ENCODE measurements at places on chromosomes 12 and 14. TPM values are rescaled to one million over a fixed set of nuclear protein-coding genes. Genes with fewer than 3 reads are reported as not detected.
A peak's percentile ranks its signal among the peaks of the same experiment; 100 is the strongest.

Gene SOCS2
- 96.0 TPM for total RNA-seq

Gene C12orf54
- total RNA-seq: not detected

Gene TMCC3
- total RNA-seq: 6.6 TPM

DNA sequence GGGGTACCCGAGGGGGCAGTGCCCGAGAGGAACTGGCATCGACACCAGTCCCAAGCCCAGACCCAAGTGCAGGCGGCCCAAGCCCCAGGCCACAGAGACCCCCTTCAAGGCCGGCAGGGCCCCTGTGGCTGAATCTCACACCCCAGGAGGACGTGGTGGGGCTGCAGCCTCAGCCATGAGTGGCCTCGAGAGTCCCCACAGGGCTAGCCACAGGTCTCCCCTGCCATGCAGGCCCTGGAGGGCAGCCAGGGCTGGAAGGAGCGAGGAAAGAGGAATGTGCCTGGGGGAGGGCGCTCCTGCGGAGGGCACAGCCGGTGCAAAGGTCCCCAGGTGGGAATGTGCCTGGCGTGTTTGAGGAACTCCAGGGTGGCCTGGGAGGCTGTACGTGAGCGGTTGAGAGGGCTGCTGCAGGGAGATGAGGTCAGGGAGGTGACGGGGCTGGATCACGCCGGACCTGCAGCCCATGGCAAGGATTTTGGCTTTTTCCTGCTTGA lies 86.1 kb downstream of the NCOR2 start:
- H3K27me3 ChIP-seq: no peaks in the 10 kb centered on the region
- no peak overlapping the region for H3K4me3 ChIP-seq
- DNase-seq: no peak
- peaks cover 18% of the 10 kb centered on the region for H3K36me3 ChIP-seq
- no peaks in the 10 kb centered on the region for H3K4me1 ChIP-seq
- H3K27ac ChIP-seq: peak overlapping the region; percentile 79

DNA sequence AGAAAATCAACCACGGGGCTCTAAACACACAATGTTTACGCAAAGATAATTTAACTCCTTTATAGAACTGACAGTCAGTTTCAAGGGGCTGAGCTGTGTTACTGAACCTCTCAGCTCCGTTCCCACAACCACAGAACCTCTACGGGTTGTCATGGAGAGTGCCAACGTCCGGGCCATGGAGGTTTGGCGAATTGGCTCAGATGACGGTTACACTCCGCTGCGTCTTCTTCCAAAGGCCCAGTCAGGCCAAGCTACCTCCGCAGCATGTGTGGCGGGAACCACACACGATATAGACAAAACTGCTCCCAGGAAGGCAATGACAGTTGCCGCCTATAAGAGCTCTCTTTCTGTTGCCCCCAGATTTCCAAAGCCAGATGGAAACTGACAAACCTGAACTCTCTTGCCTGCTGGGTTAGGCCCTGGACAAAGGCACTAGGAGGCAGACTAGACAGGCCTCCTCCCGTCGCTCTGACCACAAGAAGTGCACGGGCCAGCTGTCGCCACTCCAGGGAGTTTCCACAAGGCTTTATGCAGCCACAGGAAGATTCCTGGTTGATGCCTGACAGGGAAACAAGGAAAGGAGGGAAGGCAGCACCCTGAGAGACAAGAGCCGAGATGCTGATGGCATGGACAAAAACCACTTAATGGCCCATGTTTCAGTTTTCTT lies 30.3 kb downstream of the CCDC88C start:
- no peaks in the 10 kb centered on the region for H3K27me3 ChIP-seq
- DNase-seq: no peak
- H3K27ac ChIP-seq: peak overlapping the region; percentile 50

GRCh38 chr14:64758691-64759554 lies 54.7 kb downstream of the PLEKHG3 start:
- H3K36me3 ChIP-seq: no peaks in the 10 kb centered on the region
- no peak overlapping the region for H3K4me3 ChIP-seq
- no peak for DNase-seq
- H3K27ac ChIP-seq: peak overlapping the region; percentile 82
- H3K27me3 ChIP-seq: no peaks in the 10 kb centered on the region

DNA sequence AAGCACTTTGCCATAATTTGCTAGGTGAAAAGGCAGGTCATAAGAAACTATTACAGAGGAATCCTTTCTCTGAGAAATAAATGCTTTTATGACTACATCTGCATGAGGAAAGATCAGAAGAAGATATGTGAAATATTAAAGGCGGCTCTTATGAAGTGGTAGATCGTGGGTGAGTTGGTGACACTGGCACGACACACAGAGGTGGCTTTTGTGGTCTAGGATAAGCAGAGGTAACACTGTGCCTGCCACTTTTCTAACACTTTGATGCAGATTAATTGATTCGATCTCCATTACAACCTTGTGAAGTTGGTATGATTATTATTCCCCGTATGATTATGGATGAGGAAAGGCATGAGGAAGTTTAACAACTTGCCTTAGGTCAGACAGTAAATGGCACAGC lies 60.0 kb upstream of the ELK3 start:
- no peaks in the 10 kb centered on the region for H3K27me3 ChIP-seq
- DNase-seq: no peak
- H3K36me3 ChIP-seq: no peaks in the 10 kb centered on the region
- no peak overlapping the region for H3K4me3 ChIP-seq

- no peak for DNase-seq
- H3K36me3 ChIP-seq: no peaks in the 10 kb centered on the region
- H3K4me1 ChIP-seq: no peaks in the 10 kb centered on the region
- no peaks in the 10 kb centered on the region for H3K27me3 ChIP-seq
- H3K4me3 ChIP-seq: no peak overlapping the region
These were observed 156.0 kb upstream of the DIO3 start for GRCh38 chr14:101405171-101405883.

DNA sequence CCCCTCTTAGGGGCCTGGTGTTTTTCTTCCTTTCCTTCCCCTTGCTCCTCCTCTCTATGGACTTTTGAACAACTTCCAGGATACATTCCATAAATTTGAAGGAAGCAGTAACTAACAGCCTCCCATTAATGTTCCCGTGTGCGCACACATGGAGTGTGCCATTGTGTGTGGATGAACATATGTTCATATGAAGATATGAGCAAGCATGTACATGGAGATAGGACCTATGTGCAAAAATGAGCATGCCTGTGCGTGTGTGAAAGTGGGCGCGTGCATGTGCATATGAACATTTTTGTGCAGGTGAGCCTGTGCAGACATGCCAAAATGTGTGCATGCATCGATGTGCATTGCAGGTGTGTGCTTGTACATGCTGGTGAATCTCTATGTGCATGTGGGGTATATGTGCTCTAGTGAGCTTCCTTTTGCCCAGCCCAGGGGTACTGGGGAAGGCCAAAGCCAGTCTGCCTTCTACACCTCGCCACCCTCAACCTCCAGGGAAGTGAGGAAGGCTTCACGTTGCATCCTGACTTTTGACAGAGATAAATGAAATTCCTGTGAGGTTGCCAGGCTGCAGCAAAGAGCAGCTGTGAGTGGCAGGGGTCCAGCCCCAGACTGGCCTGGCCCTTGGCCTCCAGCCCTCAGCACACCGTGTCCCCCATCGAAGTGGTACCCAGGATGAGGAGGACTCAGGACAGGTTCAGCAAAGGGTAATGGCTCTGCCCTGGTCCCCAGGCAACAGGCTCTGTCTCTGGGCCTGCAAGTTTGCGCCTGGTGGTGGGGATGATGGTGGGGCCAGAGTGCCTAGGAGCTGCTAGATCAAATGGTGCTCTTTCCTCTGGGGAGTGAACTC lies 21.1 kb upstream of the PGF start:
- H3K27ac ChIP-seq: no peak overlapping the region
- H3K4me3 ChIP-seq: no peak overlapping the region
- no peaks in the 10 kb centered on the region for H3K27me3 ChIP-seq
- no peak for DNase-seq

GRCh38 chr12:128055567-128055966 lies 211.4 kb upstream of the TMEM132C start:
- H3K27me3 ChIP-seq: no peaks in the 10 kb centered on the region
- DNase-seq: no peak

DNA sequence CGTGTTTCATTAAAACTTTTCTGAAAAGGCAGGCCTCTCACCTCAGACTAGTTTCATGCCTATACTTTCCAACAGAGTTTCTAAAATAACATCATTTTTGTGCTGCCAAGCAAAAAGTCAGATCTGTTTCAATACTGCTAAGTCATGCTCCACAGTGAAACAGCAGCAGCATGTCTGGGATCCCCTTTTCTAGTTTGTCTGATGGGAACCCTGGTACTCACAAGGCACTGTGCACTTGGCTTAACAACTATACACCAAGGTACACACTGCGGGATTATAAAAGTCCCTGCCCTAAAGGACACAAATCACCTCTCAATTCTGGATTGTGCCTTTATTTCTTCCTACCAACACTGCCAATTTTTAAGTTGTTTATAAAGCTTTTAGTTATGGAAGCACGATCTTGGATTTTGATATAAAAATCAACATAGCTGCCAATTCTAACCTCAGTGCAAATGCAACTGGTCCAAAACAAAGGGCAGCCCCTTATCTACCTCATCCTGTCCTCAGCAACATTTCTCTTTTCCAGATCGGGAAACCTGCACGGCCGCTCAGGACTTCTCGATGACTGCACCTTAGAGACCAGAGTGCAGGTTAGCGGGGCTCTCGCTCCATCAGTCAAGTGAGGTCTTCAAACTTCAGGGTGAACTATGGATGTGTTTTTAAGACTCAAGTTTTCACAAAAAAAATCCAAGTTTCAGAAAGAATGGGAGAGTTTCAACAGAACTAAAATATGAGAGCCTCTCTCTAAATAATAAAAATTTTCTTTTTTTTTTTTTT lies 1.7 kb upstream of the EIF5 start:
- peak overlapping the region; percentile 100 for H3K27ac ChIP-seq
- no peak for DNase-seq

DNA sequence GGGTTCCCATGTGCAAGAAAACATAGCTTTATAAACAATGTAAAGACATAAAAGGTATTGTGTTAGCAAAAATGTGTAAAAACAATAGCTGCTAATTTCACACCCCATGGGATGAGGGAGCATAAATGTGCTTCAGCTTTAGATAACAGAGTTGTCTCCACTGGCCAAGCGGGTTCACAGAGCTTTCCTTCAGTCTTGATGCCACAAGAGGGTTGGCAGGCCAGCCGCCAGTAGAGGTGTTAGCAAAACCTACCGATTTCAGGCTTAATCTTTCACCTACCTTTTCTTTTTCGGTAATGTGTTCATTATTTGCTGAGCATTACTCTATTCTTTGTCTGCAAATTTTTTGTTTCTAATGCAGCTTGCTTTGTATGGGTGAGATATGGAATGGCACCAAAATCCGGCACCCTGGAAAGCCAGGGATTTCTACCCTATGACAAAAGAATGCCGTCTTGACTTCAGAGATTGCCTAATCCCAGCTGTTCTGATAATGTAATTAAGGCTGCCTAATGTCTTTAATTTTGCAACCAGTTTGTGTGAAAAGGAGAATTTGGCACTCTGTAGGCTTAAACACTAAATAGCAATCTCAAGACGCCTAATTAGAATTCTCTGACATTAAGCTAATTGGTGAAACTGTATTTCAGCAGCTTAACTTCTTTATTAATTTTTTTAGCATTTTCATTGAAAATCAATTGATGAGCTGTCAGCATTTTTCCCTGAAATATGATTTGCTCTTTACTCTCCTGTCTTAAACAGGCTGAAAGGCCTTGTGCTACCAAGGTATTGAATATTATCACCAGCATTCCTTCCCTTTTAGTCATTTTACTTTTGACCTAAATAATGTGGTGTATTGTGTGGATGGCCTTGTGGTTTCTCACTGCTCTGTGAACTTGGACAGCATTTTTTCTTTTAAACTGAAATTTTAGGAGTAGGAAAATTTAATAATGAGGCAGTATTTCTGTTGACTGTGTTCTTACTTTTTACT lies 60.7 kb downstream of the POLR3B start:
- no peak overlapping the region for H3K27ac ChIP-seq
- H3K4me1 ChIP-seq: no peaks in the 10 kb centered on the region
- H3K36me3 ChIP-seq: no peaks in the 10 kb centered on the region
- no peak for DNase-seq

DNA sequence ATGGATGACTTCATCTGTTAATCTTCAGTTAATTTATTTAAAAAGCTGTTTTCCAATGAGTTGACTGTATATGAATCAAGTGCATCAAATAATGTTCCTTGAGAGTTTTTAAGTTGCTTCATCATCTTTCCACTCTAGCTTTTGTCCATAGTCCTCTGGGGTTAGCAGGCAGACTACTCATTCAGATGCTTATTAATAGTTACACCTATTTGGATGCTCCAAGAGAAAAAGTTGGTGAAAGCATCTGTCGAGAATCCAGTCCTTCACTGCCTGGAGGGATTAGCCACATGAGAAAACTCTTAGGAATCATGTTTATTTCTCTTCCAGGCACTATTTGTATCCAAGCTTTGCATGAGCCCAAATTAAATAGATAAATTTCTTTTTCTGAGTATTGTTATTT lies 70.2 kb downstream of the DACT1 start:
- no peaks in the 10 kb centered on the region for H3K4me1 ChIP-seq
- DNase-seq: no peak
- H3K4me3 ChIP-seq: no peak overlapping the region
- no peak overlapping the region for H3K27ac ChIP-seq
- no peaks in the 10 kb centered on the region for H3K36me3 ChIP-seq

DNA sequence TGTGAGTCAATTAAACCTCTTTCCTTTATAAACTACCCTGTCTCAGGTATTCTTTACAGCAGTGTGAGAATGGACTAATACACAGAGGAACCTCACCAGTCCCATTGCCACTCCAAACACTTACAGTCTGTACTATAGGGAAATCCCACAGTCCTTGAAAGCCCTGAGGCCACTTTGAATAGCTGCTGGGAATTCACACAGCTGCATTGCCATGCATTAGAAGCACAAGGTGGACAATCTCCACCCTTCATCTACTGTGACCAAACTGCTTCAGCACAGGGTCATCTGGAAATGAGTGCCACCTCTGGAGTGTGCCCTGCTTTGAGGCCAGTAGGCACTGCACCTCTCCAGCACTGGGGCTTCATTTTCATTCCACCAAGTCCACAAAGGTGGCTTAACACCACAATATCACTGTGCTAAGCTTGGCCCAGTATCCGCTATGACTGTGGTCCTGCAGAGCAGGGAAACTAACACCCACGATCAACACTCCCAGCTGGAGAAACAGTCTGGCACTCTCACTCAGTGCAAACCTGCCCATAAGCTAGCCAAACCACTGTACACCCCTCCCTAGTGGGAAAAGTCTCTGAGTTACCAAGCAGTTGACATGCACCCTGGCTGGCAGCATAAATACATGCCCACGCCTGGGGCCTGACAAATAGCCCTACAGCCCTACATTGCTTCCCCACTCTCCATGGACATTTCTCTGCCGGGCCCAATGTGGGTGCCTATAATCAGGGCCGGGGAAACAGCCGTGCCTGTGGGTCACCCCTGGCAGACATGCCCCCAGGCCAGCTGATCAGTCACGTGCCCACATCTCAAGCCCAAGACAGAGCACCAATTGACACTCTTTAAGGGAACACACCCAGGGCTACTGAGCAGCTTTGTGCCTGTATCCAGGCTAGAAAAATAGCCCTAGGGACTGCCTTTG lies 294.3 kb upstream of the MGAT4C start:
- DNase-seq: no peak
- no peaks in the 10 kb centered on the region for H3K36me3 ChIP-seq
- no peaks in the 10 kb centered on the region for H3K4me1 ChIP-seq
- H3K4me3 ChIP-seq: no peak overlapping the region
- H3K27ac ChIP-seq: no peak overlapping the region
- H3K27me3 ChIP-seq: no peaks in the 10 kb centered on the region

GRCh38 chr12:49334681-49335080 lies 2.3 kb downstream of the C1QL4 start:
- DNase-seq: peak; percentile 56
- H3K36me3 ChIP-seq: no peaks in the 10 kb centered on the region
- H3K4me1 ChIP-seq: peaks cover 21% of the 10 kb centered on the region
- H3K27me3 ChIP-seq: peaks cover 95% of the 10 kb centered on the region

- H3K27me3 ChIP-seq: peaks cover 10% of the 10 kb centered on the region
- no peak for DNase-seq
- no peak overlapping the region for H3K27ac ChIP-seq
These were observed 1079.4 kb downstream of the TMEM121 start for GRCh38 chr14:106605548-106606448.

All from sigmoid colon (tissue), 7 donors.